Stimulated activated CD4-positive, alpha-beta T cell treated with anti-CD3 and anti-CD28 coated beads, Interleukin-4, amount 100 ng/mL, for 1 hour (primary cell): ENCODE measurements at places on chromosomes 1 and 21.

DNA sequence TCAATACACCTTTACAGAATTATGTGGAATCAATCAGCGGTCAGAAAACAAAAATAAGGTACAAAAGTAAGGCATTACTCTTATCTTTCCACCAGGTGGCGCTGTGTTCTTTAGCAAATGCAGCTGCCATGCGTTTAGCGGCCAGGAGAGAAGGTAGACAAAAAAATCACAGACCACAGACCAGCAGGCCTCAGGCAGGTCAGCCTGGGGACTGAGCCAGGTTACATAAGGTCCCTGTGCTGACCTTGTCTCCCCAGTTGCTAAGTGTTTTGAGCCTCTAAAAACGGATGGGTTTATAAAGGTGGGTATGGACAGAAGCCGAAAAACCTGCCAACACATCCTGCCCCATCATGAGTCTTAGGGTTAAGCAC is 2.8 kb downstream of the RGS16 start:
- DNase-seq: peak; percentile 50

- no peak for DNase-seq
Measured at GRCh38 chr1:39907528-39908453, 6.1 kb upstream of the MYCL start.

GRCh38 chr1:8680664-8681650 is 136.5 kb downstream of the RERE start:
- no peak for DNase-seq

GRCh38 chr1:22090867-22091266 is 38.4 kb downstream of the CDC42 start:
- DNase-seq: no peak

DNA sequence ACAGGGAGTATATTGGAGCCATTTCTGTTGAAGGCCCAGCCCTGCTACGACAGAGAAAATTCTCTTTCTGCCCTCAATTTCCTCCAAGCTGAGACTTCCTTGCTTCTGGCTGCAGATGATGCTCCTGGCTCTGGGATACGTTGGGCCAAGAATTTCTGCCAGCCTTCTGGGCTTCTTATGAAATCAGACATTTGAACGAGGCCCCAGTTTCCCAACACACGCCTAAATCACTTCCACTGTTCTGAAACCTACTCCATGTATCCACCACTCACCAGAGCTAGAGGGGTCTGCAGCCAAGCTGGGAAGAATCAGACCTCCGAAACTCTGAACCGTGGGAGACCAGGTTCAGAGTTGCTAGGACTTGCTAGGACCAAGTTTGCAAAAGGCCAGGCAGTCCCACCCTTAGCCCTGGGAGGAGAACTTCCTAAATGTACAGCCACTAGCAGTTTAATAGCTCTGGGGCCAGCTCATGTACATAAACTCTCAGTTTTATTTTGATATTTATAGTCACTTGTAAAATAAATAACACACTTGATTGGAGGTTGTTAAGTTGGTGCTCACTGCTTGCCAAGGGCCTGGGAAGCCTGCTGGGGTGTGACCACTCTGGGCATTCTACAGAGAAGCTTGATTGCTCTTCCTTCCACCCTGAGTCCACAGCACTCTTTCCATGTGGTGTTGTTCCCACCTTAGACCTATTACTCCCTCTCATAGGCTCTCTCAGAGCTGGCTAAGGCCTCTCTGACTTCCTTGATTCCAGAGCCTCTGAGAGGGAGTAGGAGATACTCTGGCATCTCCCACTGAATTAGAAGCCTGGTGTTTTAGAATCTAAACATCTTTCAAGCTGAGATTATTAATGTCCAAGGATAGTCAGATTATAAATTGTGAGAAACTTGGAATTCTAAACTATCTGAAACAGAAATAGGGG is 83.4 kb upstream of the TRABD2B start:
- DNase-seq: no peak

DNA sequence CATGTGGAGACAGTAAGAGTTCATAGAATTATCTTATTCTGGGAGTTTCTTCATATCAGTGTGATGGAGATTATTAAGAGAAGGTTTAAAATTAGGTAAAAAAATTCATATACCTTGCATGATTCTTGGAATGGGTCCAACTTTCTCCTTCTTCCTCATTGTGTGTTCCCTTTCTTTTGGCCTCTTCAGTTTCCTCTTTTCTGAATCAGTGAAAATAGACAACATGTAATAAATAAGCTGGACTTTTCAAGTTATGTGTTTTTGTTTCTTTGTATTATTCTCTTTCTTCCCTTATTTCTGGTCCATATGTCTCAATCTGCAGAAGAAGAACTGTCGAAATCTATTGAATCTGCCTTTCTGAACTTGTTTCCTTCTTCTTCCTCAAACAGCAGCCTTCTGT is 30.5 kb downstream of the C4BPA start:
- no peak for DNase-seq

DNA sequence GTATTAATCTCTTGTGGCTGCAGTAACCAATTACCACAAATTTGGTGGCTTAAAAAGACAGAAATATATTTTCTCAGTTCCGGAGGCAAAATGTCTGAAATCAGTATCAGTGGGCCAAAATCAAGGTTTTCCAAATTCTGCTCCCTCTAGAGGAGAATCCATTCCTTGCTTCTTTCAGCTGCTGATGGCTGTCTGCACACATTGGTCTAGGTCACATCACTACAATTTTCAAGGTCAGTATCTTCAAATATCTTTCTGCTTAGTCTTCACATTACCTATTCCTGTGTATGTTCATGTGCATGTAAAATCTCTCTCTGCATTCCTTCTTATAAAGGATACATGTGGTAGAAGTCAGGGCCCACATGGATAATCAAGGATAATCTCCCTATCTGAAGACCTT is 999.4 kb downstream of the KCNT2 start:
- no peak for DNase-seq

DNA sequence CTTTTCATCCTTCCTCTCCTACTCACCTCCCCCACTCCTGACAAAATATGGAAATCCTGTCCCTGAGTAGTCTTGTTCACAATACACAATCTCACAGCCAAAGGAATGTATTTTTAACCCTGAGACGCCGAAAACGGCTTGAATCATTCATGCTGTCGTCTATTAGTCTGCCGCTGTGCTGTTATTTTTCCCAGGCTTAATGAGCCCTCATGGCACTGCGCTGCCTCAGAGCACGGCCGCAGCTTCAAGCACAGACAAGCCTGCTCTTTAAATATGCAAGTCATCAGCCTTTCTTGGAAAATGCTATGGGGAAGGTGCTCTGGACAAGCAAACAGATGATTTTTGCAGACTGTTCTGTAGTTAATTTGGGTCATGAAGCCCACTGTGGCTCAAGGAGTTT is 302.7 kb downstream of the DISC1 start:
- no peak for DNase-seq

GRCh38 chr1:84379917-84380180 is 18.4 kb upstream of the DNASE2B start:
- DNase-seq: no peak

DNA sequence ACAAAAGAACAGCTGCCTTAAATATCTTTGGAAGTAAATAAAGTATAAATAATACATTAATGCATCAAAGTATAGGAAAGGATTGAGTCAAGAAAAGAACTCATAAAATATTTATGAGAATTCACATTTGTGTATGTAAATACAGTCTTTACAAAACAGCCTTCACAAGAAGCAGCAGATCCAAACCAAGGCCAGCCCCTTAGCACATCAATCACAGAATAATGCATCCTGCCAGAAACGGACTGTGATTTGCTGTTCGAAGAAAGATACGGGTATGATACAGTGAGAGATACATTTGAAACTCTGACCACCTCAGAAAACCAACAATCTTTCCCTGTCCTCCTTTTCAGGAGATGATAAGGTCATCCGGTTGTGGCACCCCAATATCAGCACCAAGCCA is 70.9 kb downstream of the WDR64 start:
- no peak for DNase-seq

- no peak for DNase-seq
Measured at GRCh38 chr1:207030522-207031009, 2.0 kb downstream of the C1orf116 start.

GRCh38 chr1:161084597-161084988 is 4.8 kb downstream of the NECTIN4 start:
- no peak for DNase-seq

DNA sequence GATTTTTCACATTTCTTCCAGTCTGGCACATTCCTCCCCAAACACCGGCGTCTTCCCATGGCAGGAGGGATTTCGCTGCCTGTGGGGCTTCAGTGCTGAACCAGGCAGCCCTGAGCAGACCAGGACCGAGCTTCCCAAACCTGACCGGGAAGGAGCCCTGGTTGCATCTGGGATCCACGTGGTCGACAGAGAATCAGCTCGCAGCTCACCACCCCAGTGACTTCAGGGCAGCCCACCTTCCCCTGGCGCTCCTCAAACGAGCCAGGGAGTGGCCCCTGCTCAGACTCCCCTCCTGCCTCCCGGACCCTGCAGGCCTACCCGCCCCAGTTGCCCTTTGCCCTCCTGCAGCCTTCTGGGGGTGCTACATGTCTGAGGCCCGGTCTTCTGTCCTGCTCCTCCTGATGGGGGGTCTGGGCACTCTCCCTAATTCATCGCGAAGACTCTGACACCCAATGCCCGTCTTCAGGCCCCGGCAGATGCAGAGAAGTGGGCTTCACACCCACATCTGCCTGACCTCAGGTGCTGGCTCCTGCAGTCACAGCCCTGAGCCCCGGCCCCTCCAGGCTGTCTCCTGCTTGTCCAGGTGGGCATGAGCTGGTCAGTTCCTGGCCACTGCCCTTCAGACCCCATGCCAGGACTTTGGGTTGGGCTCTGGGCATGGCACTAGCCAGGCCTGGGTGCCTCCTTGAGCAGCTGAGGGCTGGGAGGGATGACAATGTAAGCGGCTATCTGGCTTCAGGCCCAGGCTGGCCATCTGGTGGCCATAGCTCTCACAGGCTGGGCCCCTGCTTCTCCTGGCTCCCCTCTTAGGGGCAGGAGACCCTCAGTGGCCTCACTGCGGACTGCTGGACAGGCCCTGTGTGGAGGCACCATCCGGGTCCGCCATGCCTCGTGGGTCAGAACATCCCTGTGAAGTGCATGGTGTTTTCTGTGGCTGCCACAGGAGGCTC is 26.1 kb upstream of the PRSS38 start:
- no peak for DNase-seq
